ENCODE measurements at places on chromosomes 5 and 9. TPM values are rescaled to one million over a fixed set of nuclear protein-coding genes. Genes with fewer than 3 reads are reported as not detected.
A peak's percentile ranks its signal among the peaks of the same experiment; 100 is the strongest.

DNA sequence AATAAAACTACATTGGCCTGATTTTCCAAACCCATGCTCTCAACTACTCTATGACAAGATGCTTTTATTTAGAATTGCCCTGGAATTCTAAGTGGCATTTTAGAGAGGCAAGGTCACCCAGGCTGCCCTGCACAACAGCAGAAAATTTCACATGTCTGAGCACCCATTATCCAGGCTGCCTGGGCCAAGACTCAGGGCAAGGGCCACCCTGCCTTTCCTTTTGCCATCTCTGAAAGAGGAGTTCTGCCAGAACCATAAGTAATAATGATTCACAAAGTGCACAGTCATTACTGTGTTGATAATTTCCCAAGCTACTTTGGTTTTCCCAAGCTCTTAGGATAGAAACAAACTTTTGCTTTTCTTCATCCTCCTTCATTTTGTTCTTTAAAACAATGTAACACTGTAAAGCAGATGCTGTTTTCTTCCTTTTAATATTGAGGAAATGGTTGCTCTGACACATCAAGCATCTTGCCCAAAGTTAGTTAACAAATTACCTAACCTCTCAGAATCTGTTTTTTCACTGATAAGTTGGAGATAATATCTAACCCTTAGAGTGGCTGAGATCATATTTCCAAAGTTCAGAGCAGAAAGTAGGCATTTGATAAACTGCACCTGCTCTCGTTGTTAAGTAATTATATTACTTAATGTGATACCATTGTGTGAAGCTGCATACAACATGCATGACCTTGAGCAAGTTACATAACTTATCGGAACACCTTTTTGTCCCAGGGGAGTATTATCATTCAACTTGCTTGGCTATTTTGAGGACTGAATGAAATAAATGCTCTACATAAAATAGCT, 325.6 kb downstream of the PRELID2 start:
- H3K4me1 ChIP-seq: peaks cover 17% of the 10 kb centered on the region
- DNase-seq: peak; percentile 10
- H3K4me3 ChIP-seq: no peak overlapping the region
- no peak overlapping the region for H3K27ac ChIP-seq
- no peaks in the 10 kb centered on the region for H3K27me3 ChIP-seq
- no peaks in the 10 kb centered on the region for H3K36me3 ChIP-seq

DNA sequence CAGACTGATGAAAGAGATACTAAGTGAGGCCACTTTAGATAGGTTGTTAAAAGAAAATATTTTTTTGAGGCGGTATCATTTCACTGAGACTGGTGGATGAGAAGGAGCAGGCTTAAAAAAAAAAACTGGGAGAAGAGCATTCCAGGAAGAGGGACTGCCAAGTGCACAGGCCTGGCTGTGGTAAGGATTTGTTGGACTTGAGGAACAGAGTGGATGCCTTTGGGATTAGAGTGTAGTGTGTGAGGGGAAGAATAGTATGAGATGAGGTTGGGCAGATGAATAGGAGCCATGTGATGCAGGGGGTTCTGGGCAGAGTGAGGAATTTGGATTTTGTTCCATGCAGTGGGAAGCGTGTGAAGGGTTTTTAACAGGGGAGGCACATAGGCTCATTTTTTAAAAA, 57.9 kb downstream of the PBX3 start:
- H3K4me3 ChIP-seq: no peak overlapping the region
- H3K4me1 ChIP-seq: peaks cover 2% of the 10 kb centered on the region
- no peak for DNase-seq
- H3K36me3 ChIP-seq: no peaks in the 10 kb centered on the region
- H3K27ac ChIP-seq: no peak overlapping the region

DNA sequence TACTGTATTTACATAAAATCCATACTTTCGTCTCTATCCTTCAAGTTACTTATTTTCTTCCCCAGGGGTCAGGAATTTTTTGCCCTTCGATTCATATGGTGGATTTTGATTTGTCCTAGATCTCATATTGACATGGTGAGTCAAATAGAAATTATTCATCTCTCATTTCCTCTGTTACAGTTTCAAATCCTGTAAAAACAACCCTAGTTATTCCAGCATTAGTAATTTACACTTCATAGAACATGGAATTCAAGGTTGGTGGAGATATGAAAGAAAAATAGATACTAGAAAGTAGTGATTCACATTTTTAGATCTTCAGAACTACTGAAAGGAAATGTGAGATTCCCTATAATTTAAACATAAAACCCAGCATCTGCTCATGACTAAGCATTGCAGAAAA, 1331.0 kb upstream of the CDH9 start:
- no peaks in the 10 kb centered on the region for H3K36me3 ChIP-seq
- no peak overlapping the region for H3K27ac ChIP-seq
- no peaks in the 10 kb centered on the region for H3K4me1 ChIP-seq

DNA sequence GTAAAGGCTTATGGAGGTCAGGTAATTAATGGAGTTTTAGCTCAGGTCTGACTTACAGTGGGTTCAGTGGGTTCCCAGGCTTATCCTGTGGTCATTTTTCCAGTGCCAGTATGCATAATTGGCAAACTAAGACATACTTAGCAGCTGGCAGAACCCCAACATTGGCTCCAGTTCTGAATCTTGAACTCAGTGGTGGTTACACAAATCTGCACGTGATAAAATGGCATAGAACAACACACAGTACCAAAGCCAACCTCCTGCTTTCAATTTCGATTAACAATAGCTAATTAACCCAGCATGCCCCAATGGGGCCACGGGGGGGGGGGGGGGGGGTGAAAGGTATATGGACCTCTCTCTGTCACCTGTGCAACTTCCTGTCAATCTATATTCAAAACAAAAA, 19.0 kb upstream of the BARX1 start:
- H3K27me3 ChIP-seq: no peaks in the 10 kb centered on the region
- H3K27ac ChIP-seq: no peak overlapping the region
- no peaks in the 10 kb centered on the region for H3K36me3 ChIP-seq
- H3K4me3 ChIP-seq: no peak overlapping the region
- no peak for DNase-seq
- H3K4me1 ChIP-seq: no peaks in the 10 kb centered on the region

- no peak for DNase-seq
- H3K27me3 ChIP-seq: no peaks in the 10 kb centered on the region
- no peaks in the 10 kb centered on the region for H3K4me1 ChIP-seq
- no peak overlapping the region for H3K4me3 ChIP-seq
- H3K27ac ChIP-seq: no peak overlapping the region
Observed at GRCh38 chr9:134247918-134248631, 78.2 kb upstream of the RXRA start.

DNA sequence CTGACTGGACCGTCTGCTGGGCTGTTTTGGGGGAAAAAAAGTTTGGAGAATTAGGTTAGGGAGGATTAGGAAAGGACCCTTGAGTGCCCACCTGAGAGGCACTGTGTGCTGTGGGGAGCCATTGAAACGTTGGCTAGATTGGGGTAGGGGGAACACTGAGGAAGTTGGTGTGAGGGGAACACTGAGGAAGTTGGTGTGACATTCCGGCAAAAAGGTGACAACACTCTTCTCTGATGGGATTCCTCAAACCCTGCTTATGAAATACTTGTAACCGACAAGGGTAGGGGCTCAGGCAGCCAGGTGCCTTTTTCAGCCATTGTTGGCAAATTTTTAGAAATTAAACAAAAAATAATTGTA, 1.0 kb downstream of the CYSTM1 start:
- peak overlapping the region; percentile 98 for H3K27ac ChIP-seq
- no peak for DNase-seq
- no peaks in the 10 kb centered on the region for H3K27me3 ChIP-seq
- no peaks in the 10 kb centered on the region for H3K36me3 ChIP-seq

DNA sequence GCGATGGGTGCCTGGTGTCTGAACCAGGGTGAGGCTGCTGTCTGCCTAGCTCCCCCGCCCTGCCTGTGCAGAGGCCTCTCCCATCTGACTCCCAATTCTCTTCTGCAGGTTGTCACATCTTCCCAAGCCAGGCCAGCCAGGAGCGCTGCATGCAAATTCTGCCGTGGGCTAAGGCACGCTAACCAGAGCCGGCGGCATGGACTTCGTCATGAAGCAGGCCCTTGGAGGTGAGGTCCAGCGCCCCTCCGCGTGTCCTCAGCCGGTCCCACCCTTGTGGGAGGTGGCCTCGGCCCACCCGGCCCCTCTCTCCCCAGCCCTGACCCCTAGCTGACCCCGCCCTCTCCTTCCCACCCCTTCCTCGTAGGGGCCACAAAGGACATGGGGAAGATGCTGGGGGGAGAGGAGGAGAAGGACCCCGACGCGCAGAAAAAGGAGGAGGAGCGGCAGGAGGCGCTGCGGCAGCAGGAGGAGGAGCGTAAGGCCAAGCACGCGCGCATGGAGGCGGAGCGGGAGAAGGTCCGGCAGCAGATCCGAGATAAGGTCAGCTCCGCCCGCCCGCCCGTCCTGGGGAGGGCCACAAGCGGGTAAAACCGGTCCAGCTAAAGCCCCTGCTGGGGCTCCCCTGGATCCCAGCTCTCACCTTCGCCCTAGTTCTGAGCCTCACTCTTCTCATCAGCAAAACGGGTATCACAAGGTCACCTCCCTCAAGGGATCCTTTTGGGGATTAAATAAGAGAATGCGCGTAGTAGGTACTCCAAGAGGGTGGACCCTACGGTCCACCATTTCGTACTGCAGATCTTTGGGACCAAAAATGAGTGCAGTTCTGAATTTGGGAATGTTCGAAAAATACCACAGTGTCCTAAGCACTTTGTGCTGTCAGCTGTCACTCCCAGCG, 7.4 kb downstream of the CPLX2 start:
- H3K27me3 ChIP-seq: peaks cover 15% of the 10 kb centered on the region
- no peak overlapping the region for H3K27ac ChIP-seq
- H3K4me1 ChIP-seq: peaks cover under 1% of the 10 kb centered on the region
- DNase-seq: no peak

DNA sequence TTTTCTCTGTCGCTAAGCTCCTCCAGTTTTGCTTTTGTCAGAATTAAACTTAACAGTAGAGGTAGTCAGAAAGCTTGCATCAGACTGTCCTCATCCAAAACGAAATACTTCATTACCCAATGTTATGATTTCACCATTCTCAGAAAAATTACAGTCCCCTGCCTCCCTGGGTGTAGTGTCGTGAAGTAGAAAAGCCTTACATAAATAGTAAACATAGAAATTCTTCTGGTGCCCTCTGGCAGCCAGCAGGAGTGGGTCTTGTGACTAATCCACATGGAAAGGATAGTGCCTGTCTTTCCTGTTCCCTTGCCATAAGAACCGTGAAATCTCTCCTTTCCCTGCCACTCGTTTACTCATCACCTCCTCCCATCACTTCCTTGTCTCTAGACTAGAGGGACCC, 230.6 kb downstream of the GNA14 start:
- peak; percentile 57 for DNase-seq
- H3K4me3 ChIP-seq: no peak overlapping the region
- no peaks in the 10 kb centered on the region for H3K36me3 ChIP-seq
- no peak overlapping the region for H3K27ac ChIP-seq

GRCh38 chr5:1320436-1321344, 24.2 kb downstream of the CLPTM1L start:
- no peaks in the 10 kb centered on the region for H3K4me1 ChIP-seq
- no peaks in the 10 kb centered on the region for H3K27me3 ChIP-seq
- no peak overlapping the region for H3K4me3 ChIP-seq
- H3K36me3 ChIP-seq: peaks cover 75% of the 10 kb centered on the region

- peaks cover 23% of the 10 kb centered on the region for H3K36me3 ChIP-seq
- H3K4me3 ChIP-seq: no peak overlapping the region
- H3K27me3 ChIP-seq: no peaks in the 10 kb centered on the region
- no peaks in the 10 kb centered on the region for H3K4me1 ChIP-seq
- DNase-seq: no peak
Observed at GRCh38 chr9:137781906-137782585, 95.5 kb upstream of the CACNA1B start.

DNA sequence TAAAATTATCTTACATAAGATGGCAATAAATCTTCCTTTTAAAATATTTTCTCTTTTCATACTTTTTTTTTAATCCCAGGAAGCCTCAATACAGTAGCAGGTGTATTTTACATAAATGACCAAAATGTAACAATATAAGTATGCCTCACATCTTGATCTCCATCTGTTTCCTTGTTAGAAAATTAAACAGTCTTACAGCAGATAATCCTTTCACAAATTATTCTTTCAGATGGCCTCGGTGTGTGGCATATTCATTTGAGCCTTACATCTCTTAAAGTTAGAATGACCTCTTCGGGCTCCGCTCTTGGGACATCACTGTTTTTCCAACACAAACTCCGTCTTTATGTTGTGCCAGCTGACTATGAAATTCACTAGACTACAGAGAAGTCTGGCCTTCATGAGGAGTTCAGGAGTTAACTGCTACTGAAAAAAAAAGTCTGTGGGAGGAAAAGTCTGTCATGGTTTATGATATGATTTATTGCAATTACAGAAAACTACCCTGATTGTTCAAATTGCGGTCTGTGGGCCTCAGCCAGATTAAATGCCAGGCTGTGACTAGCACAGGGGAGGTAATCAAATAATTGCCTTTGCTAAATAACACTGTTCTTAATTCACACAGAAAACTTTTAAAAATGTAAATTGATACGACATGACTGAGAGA, 292.9 kb upstream of the PUM3 start:
- no peaks in the 10 kb centered on the region for H3K36me3 ChIP-seq
- DNase-seq: no peak
- H3K4me1 ChIP-seq: no peaks in the 10 kb centered on the region

Gene KIAA0825
- total RNA-seq: 20.2 TPM

Gene TRPM3
- 0.49 TPM for total RNA-seq

Gene DIPK1B
- 26.7 TPM for total RNA-seq

Gene PLEKHG4B
- 4.7 TPM for total RNA-seq

Gene DNAJC25
- 5.0 TPM for total RNA-seq
